ENCODE measurements at places on chromosomes 2 and 18.
A peak's percentile ranks its signal among the peaks of the same experiment; 100 is the strongest.

DNA sequence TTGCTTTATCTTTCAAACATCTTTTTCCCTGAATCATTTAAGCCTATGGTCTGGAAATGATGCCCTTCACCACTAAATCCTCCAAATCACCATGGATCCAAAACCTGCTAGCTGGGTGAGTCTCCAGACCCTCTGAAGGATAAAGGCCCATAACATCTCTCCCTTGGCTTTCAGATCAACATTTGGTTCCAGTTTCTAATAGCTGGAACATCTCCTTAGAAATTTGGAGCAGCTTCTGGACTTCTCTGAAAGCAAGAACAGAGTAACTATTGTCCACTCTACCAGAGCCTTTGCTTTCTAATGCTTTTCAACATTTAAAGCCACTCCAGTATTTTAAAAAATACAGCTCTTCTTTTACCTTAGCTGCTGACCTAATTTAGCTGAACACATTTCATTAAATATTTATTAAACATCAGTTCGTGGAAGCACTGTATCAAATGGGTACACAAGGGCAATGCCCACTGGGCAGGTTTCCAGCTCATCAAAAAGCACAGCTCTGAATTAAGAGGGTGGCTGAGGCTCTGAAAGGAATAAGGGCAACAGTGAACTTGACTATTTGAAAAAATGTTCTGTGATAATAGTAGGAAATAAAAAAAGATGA, 75.3 kb downstream of the GALNT3 start:
- DNase-seq = no peak

DNA sequence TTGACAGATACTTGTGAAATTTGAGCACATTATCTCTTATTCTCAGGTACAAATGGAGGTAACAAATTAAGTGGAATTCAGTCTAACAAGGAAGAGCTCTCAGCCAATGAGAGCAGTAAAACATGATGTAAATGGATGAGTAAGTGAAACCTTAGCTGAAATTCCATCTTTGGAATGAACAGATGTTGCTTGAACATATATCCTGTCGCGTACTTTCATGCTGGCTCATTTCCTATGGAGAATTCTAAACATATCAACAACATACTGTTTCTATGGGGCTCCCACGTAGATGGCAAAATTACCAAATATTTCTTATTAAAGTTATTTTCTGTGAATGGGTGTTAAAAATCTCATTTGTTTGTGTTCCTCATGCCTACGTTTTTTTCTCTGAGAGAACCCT, 256.3 kb upstream of the LINC00305 start:
- no peak for DNase-seq

DNA sequence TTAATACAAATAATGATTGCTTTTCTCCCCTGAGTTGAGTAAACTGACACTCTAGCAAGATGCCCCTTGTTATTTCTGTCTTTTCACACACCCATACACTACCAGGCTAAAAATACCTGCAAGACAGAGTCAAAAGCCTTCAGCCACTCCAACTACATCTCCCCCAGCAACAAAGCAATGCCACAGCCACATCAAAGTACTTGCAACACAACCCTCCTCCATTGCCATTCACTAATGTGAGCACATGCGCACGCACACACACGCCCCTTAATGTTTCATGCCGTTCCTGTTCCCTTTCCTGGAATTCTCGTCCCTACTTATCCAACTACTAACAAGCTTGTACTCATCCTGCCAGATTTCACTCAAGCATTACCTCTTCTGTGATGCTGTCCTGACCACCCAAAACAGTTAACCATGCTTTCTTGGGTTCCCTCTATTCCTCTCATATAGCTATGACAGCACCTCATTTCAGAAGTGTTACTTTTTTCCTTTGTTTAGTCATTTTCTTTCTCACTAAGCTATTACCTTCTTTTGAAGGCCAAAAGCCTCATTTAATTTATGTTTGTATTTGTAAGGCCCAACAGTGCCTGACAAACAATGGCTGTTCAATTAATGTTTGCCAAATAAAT, 29.6 kb downstream of the SLC25A12 start:
- no peak for DNase-seq

DNA sequence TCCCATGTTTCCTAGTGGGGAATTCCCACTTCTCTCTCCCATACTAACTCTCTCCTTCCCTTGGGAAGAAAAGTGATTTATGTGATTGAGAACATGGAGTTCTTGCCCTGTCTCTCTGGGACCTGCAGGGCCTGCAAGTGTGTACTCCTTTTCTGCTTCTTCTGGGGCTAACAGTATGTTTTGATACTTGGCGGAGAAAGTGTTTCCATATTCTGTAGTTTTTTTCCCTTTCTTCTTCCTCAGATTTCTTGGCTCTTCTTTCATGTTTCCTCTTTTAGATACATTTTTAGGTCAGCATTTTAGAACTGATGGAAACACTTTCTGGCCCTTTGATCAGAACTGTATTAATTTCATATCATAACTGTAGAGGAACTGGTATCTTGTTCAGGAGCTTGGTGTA, 352.2 kb downstream of the DLGAP1 start:
- DNase-seq = no peak

DNA sequence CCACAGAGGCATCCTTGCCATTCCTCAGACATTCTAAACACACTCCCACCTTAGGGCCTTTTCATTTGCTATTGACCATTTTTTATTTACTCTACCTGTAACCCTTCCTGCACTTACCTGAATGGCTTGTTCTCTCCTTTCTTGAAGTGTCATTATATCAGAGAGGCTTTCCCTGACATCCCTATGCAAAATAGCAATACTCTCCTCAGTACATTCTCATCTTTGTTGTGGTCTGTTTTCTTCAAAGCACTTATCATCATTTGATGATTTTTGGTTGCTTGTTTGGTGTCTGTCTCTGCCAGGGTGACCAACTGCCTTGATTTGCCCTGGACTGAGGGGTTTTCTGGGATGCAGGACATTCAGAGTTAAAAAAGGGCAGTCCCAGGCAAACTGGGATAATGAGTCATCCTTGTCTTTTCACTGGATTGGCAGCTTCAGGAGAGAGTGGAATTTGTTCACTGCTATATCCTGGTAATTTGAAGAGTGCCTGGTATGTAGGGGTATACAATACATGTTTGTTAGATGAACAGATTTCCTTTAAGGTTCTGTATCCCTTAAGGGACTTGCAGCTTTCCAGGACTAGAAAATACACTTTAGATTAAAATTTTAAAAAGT, 102.4 kb downstream of the BABAM2 start:
- peak; percentile 82 for DNase-seq

DNA sequence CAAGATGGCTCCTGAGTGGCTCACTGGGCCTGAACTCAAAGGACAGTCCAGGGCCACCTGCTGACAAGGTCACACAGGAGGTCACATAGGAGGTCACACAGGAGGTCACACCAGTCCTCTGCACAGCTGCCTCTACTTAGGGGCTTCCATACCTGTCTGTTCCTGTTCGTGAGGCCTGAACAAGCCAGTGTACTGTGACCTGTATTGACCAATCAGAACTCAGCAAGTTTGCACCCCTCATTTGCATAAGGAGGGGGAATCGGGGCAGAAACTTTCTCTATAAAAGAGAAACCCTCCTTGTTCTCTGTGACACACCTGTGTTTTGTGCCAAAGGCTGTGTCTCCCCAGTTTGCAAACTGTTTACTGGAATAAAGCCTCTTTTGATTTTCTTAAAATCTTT, 478.9 kb downstream of the EIPR1 start:
- no peak for DNase-seq

DNA sequence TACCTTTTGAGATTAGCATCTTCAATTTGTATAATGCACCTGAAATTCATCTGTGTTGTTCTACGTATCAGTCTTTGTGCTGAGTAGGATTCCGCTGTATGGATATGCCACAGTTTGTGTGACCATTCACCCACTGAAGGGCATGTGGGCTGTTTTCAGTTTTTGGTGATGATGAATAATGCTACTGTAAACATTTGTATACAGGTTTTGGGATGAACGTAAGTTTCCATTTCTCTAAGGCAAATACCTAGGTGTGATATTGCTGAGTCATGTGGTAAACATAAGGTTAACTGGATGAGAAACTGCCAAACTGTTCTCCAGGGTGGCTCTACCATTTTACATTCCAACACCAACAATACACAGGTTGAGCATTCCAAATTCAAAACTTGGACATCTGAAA, 35.1 kb downstream of the CABYR start:
- no peak for DNase-seq

- DNase-seq = no peak
Observed at GRCh38 chr2:133574620-133575019, 6.4 kb upstream of the NCKAP5 start.

DNA sequence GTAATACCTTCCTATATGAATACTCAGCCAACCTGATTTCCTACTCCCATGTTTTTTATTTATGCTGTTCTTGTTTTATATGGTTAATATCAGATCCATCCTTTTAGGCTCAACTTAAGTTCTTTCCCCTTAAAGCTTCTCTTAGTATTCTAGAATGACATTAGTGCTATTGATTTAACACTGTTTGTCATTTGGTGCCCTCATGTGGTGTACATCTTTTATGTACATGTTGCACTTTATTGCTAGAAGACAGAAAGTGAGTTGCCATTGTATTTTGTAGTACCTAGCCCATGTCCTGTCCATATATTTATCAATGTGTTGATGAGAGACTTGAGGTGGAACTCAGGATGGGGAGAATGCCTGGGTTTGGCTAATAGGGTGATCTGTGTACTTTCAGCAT, 2.5 kb downstream of the HTRA2 start:
- DNase-seq = peak; percentile 52

- no peak for DNase-seq
Observed at GRCh38 chr18:34760444-34760843, 50.3 kb downstream of the DTNA start.

- DNase-seq = no peak
Observed at GRCh38 chr2:75099521-75099922, 99.8 kb downstream of the TACR1 start.

DNA sequence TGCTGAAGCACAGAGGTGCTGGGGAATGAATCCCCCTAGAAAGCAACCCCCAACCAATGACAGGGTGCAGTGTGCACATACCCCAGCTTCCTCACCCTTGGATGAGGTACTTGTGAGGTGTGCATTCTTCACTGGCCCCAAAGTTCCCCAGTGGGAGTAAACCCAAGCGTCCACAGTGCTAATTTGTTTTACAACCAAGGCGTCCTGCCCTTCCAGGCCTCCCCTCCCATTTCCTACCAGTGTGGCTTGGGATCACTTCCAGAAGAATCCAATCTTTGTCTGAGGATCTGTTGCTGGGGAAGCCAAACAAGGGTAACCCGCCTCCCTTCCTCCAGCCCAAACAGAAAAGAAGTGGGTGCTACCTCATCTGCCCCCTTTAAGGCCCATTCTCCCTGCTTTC, 40.3 kb upstream of the TEX51 start:
- no peak for DNase-seq

- peak; percentile 38 for DNase-seq
Observed at GRCh38 chr18:67589325-67589724, 72.8 kb upstream of the DSEL start.

- peak; percentile 3 for DNase-seq
Observed at GRCh38 chr2:694174-694573, 17.0 kb upstream of the TMEM18 start.

DNA sequence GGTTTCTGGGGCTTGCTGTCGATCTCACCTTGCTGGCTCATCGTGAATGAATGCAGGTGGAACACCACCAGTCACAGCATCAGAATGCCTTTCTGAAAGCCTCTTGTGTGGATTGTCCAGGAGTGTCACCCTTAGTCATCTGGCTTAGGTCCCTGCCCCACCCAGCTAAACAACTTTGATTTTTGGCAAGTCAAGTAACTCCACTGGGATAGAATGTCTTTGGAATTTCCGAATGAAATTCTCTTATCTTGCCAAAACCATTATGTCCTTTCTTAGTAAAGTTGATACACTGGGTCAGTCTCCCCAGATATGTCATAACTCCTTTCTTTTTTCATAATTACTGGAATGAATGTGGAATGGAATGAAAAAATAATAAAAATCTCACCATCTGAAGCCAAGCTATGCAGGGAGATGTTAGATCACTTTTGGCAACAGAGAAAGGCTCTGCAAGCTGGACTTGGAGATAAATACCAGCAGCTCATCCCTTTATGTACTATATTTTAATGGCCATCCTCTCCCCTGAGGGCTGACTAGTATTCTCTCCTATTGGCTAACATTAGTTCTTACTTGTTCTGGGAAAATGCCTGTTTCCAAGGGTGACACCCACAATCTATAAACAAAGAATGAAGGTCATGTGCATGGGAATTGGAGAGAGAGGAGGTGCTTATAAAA, 35.4 kb downstream of the INSIG2 start:
- peak; percentile 7 for DNase-seq

DNA sequence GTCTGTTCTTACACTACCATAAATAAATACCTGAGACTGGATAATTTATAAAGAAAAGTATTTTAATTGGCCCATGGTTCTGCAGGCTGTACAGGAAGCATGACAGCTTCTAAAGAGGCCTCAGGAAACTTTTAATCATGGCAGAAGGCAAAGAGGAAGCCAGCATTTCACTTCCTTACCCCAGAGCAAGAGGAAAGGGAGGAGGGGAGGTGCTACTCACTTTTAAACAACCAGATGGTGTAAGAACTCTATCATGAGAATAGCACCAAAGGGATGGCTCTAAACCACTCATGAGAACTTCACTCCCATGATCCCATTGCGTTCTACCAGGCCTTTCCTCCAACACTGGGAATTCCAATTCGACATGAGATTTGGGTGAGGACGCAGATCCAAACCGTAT, 344.4 kb upstream of the SLC39A10 start:
- no peak for DNase-seq

Measured in HCEC 1CT (cell line).